ENCODE measurements at places on chromosomes 16 and 17. TPM values are rescaled to one million over a fixed set of nuclear protein-coding genes. Genes with fewer than 3 reads are reported as not detected.

RTN4RL1 gene
- total RNA-seq: 11.5 TPM

FOXN1 gene
- total RNA-seq: not detected

- DNase-seq: no peak
Observed at GRCh38 chr17:79382313-79382712, 228.5 kb downstream of the RBFOX3 start.

GRCh38 chr17:29237476-29238132 lies 9.1 kb upstream of the CRYBA1 start:
- DNase-seq: no peak

- no peak for DNase-seq
Observed at GRCh38 chr16:57985204-57986181, 14.6 kb upstream of the CNGB1 start.

DNA sequence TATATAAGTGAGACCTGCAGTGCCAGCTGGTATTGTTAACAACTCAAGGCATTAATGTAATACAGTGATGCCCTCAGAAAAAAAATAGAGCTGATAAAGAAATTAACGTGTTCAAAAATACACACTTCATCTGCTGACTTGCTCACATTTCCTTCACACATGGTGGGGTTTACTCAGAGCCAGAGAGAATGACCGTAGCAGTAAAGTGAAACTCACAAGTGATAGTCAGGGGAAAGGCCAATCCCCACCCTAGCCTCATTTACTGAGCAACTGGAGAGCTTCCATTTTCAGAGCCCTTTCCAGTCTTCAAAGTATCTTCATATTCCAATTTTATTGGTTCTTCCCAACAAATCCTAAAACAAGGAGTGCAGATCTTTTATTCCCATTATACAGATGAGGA lies 74.0 kb upstream of the HLF start:
- DNase-seq: no peak

DNA sequence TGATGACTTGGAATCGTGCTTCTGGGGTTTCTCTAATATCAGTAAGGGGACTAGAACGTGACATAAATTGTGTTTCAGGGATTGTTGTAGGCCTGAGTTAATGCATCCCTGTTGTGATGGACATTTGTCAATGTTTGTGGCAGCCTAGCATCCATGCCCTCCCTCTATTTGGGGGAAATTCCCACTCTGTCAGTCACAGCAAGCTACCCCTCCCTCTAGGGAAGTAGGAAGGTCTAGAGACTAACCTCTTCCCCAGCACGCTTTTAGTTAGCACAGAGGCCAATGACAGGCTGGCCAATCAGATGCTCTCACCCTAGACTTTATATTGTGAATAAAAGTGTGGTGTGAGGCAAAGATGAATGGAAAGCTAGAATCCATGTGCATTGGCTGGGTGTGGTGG lies 32.4 kb upstream of the NF1 start:
- no peak for DNase-seq

DNA sequence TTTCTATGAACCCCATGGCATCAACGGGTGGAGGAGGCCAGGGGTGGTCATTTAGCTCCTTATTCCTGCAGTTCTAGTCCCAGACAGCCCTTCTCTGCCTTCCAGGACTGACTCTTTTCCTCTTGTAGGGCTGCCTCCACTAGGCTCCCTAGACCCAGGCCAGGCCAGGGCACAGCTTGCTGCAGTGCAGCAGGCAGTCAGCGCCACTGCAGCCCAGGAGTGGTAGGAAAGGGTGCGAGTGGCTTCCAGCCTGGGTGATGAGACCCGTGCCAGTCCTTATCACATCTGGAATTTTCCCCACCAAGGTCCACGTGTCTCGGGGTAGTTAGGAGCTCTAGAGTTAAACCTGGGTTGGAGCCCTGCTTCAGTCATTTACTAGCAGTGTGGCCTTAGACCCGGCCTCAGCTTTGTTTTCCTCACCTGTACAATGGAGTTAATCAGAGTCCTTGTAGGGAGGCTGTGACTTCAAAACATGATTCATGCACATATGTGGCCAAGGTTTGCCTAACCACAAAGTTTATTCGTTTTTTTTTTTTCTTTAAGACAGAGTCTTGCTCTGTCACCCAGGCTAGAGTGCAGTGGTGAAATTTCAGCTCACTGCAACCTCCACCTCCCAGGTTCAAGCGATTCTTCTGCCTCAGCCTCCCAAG lies 4.7 kb downstream of the SLC5A11 start:
- no peak for DNase-seq

GRCh38 chr17:1474402-1475189 lies 17.9 kb downstream of the MYO1C start:
- DNase-seq: no peak

DNA sequence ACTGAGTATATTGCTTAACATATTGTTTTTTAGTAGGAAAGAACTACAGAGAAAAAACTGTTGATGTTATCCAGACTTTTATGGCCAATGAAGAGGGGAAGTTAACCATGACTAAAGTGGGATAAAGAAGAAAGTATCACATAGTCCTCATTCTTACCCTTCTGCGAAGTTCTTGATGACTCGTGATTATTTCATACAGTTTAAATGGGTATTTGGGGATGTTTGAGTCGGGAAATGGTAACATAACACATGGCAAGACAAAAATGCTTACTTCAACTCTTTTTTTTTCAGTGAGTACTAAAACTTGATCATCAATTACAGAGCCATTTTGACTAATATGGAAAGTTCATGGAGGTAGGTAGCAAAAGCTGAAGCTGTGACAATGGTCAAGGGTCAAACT lies 4.9 kb downstream of the POLG2 start:
- no peak for DNase-seq

- DNase-seq: no peak
Observed at GRCh38 chr16:82011199-82011641, at the start of gene SDR42E1. TSS of gene SDR42E1 (minus strand) at chr16:82011470. CDS start at chr16:82000858, 10,612 bp downstream.

- no peak for DNase-seq
Observed at GRCh38 chr16:58057121-58057520, 31.6 kb downstream of the MMP15 start.
